ENCODE measurements at places on chromosomes 13 and 19.

- DNase-seq, result no peak
Measured at GRCh38 chr13:91400063-91400399, 1.6 kb downstream of the GPC5 start.

DNA sequence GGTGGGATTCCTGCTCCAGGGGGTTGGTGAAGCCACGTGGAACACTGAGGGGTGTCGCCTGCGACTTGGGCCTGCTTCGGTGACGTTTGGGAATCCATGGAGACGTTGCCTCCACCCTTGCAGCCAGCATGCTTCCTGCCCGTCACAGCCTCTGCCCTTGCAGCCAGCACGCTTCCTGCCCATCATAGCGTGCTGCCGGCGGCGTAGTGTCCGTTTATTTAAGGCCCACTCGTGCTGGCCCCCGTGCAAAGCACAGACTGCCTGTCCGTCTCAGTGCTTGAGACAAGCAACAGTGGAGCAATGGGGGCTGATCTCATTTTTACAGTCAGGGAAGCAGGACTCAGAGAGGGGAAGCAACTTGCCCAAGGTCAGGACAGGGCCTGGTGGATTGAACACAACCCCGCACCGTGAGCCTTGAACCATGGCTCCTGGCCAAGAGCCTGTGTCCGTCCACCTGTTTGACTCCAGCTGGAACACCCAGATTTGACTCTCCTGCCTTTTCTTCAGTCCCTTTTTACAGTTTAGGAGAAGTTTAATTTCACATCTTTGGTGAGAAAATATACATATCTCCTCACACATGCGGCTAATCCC lies 149.6 kb downstream of the TEX29 start:
- no peak for DNase-seq

DNA sequence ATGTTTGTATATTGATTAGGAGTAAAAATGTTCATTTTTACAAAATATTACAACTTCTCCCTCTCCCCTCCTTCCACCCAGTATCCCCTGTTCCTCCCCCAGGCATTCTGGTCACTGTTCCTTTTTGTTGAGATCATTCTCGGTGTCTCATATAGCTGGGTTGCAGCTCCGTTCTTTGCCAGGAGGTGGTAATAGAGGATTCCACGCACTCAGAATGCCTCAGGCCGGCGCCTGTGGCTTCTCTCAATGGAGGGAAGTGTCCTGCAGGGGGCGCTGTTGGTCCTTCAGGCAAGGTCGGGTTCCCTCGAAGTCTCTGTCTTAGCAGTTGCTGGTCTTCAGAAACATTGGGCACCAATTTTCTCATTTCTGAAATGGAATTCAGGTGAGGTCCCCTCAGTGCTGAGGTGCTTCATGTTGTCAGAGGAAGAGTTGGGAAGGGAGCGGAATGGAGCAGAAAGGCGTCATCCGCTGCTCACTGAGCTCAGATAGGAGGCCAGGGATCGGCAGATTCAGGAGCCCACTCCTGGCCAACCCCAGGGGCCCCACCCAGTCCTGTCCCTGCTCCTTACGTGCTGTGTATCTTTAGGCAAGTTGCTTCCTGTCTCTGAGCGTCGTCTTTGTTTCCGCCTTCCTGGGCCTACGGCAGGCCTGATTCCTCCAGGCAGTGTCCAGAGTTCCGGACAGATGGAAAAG lies 10.3 kb upstream of the GARIN5A start:
- no peak for DNase-seq

DNA sequence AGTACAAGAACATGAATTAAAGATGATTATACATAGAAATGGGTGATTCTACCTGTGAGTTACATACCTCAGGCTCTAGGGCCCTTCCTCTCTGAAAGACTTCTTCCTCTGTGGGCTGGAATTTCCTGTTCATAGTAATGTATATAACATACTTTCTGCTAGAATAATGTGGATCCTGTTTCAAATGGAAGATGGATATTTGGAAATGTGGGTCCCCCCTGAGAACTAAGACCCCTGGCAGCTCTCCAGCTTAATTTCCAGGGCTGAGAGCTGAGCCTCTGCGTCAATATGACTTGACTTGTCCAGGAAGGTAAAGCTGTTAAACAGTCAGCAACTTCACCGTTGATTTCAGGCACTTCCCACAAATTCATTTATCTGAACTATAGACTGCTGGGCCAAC lies 296.3 kb downstream of the NALCN start:
- no peak for DNase-seq

DNA sequence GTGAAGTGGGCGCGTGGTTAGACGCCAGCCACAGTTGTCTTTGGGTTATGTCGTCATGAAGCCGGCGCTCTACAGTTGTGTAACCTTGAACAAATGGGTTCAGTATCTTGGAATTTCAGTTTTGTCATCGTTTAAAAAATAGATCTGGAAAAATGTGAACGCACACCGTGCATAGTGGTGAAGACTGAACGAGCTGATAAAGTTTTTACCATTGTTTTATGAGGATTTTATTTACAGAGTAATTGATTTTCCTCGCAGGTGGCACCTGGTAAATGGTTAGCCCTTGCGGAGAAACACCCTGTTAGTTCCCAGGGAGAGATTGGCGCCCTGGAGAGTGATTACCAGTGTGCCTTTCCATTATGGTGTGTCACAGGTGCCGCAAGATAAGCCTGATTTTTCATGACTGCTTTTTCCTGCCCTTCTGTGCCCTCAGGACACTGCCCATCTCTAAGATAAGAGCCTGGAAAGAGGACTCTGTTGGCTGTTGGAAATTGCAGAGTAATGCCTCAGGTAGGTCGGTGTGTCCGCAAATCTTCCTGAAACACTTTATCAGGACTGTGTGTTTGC lies 577 bp downstream of the ZNF181 start:
- peak; percentile 77 for DNase-seq

DNA sequence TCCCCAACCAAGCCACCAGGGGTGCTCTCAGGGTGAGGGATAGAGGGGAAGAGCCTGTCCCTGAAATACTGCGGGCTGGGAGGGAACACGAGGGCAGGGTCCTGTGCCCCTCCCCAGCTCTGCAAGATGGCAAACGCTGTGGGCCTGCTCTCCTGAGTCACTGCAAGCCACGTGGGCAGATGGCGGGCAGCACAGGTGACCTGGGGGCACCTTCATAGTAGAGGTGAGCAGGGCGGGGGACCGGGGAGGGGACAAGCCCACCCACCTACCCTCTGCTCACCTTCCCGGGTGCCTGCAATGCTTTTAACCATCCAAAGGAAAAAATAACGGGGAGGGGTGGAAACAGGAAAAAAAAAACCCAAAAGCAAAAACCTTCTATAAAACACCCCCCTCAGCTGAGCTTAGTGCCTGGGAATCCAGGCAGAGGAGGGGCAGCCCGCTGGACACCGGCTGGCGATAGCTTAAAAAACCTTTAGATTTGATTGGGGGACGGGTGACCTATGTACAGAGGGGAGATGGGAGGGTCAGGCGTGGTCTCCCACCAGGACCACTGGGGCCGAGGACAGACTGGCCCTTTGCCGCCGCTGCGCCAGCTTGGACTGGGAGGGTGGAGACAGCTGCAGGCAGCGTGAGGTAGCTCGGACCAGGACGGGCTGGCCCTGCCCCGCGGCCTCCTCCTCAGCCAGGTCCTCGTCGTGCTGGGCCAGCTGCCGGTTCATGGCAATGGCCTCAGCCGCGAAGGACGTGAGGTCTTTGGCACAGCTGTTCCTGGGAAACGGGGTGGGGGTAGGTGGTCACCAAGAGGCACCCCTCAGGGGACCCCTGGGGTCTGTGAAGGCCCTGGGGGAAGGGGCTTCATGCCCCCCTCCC lies 11.7 kb downstream of the MKNK2 start:
- DNase-seq, result no peak

GRCh38 chr13:36918246-36919131 lies 1.5 kb downstream of the SMAD9 start:
- DNase-seq, result peak; percentile 30

DNA sequence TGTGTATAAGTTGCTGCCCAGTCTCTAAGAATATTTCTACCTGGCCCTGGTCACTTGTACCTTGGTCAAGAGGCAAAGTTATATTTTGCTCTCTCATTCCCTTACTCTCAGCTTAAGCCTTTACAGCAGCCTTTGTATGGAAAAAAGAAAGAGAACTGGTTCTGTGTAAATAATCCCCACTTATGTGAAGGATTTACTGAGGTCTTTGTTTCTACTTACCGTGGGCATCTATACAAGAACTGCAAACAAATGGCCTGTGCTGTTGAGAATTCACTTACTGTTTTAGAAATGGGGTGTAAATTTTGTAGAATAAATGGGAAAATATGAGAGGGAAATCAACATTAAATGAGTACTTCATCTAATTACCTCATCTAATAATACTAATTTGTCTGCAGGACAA lies 267.4 kb downstream of the PCDH20 start:
- DNase-seq, result no peak

- no peak for DNase-seq
Measured at GRCh38 chr13:25422153-25422552, 50.4 kb downstream of the ATP8A2 start.

GRCh38 chr19:5536337-5536894 lies 31.3 kb downstream of the TINCR start:
- peak; percentile 64 for DNase-seq

- no peak for DNase-seq
Measured at GRCh38 chr13:43544011-43544410, 242.8 kb downstream of the ENOX1 start.

DNA sequence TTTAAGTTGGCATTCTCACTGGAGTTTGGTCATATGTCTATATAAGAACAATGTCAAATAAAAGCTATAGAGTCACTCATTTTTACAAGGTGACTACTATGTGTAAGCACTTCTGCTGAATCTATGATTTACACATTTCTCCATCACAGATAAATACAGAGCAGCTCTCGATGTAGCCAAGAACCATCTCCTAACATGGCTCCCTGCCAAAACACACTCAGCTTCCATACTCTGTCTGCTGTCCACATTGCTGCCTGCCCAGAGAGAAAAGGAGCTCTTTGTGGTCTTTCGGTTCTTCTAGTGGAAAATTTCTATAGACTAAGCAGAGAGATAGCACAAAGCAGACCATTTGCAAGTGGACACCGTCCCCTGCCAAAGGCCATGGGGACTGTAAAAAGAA lies 190.9 kb upstream of the KLF12 start:
- DNase-seq, result peak; percentile 5

GRCh38 chr13:27353708-27354107 lies 70.7 kb upstream of the GTF3A start:
- DNase-seq, result no peak

- no peak for DNase-seq
Measured at GRCh38 chr13:107742544-107742943, 472.8 kb downstream of the LIG4 start.

All from NCI-H146 (cell line).